ENCODE measurements at places on chromosomes 5 and 9.

- no peak for DNase-seq
These were observed 99.1 kb downstream of the PTTG1 start for GRCh38 chr5:160520609-160521391.

DNA sequence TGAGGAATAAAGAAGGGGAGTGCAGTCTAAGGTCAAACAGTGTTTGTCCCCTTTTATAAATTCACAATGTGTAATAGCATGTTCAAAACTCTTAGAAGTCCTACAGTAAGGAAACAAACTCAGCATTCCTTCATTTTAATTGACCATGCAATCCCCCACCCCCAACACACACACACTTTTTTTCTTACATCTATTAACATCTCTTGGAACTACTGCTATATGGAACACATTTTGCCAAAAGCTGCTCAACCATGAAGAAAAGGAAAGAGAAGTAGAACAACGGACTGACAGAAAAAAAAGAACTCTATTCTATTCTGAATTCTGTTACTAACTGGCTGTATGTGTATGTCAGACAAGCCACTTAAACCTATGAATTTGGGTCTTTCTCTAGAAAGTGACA lies 2.8 kb upstream of the CTNNAL1 start:
- no peak for DNase-seq

- no peak for DNase-seq
These were observed 14.8 kb downstream of the COL27A1 start for GRCh38 chr9:114169952-114170770.

GRCh38 chr9:92324431-92324830 lies 719 bp downstream of the NOL8 start:
- no peak for DNase-seq

DNA sequence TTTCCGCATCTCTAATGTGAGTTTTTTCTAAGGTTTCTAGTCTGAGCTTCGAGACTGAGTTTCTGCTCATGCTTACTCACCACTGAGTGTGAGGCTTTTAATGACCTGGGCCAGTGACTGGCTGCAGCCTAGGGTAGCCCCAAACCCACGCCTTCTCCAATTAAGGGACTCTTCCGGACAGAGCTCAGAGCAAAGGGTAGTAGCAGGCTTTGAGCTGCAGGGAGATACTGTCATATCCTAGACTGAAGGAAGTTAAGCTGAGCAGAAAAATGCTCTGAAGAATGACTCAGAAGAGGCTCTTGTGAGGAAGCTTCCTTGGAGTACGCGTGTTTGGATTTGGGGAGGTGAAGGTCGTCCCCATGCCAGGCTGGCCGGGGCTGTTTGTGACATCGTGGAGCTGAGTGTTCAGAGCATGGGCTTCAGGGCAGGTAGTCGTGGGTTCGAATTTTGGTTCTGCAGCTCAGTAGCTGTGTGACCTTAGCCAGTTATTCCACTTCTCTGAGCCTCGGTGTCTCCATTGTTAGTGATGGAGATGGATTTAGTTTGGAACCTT lies 3.5 kb downstream of the USP20 start:
- no peak for DNase-seq

DNA sequence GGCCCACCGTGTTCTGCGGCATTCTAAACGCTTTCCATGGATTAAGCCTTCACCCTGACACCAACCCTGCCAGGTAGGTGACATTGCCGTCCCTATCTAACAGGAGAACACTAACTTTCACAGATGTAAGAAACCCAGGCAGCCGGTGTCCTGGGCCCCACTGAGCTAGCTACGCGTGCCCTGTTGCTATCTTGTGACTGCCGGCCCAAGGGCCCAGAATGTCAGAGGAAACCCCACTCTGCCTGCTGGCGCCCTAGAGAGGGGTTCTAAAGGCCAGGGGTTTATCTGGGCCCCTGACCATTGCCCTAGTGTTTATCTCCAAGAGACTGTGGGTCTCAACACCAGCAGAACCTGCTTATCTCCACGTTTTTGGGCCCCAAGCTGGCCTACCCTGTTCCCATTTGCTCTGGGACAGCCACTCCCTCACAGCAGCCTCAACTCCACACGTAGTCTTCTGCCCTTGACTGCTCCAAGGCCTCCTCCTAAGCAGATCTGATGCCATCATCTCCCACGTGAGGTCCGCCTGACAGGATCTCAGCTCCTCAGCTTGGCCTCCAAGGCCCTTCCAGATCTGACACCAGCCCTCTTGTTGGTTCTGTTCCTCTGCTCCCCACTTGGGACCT lies 18.1 kb upstream of the ZBTB34 start:
- DNase-seq: no peak

- DNase-seq: no peak
These were observed 69.8 kb downstream of the EQTN start for GRCh38 chr9:27227192-27227591.

GRCh38 chr5:147417135-147417813 lies 92.6 kb downstream of the DPYSL3 start:
- no peak for DNase-seq

DNA sequence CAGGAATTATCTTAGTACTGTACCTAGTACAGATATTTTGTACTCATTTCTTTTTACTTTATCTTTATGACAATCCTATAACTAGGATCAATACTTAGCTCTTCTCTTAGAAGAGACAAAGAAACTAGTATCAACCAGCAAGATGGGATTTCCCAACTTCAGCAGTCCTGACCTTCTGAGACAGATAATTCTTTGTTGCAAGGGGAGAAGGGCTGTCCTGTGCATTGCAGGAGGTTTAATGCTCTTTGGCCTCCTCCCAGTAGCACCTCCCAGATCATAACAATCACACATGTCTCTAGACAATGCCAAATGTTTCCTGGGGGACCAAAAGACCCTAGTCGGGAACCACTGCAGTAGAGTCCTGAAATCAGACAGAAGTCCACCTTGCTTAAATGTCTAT lies 424.3 kb upstream of the DMAC1 start:
- DNase-seq: no peak

DNA sequence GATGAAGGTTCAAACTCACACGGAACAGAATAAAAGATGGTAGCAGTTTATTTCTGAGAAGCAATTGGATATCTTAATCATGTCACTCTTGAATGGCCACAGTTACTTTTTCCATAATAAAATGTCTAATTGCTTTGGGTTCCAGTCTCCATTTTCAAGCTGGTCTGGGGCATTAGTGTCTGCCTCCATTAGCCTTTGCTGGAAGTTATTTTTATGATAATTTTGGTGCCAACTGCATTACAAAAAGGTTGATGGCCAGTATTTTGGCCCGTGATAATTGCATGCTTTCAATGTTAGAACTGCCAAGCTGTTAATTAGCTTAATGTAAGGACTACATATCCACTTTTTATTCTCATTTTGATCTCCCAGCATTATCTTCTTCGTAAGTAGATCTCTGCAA lies 165.9 kb downstream of the SMC2 start:
- no peak for DNase-seq

GRCh38 chr5:3778945-3779344 lies 183.3 kb downstream of the IRX1 start:
- no peak for DNase-seq

DNA sequence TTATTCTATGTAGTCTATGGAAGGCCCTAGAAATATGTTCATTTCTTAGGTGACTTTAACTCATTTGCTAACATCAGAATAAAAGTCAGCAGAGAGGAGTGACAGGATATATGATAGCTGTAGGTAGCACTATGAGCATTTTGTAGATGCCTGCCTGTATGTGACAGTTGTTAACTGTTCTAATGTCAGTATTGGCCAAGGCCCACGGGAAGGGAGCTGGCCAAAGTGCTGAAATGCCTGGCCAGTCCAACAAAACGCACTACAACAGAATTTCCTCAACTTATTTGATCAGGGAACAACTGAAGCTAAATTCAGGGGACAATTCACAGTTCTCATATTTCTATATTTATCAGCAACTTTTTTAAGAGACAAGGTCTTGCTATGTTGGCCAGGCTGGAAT lies 20.8 kb downstream of the SV2C start:
- no peak for DNase-seq

- no peak for DNase-seq
These were observed 14.7 kb upstream of the MLLT3 start for GRCh38 chr9:20636888-20637440.

DNA sequence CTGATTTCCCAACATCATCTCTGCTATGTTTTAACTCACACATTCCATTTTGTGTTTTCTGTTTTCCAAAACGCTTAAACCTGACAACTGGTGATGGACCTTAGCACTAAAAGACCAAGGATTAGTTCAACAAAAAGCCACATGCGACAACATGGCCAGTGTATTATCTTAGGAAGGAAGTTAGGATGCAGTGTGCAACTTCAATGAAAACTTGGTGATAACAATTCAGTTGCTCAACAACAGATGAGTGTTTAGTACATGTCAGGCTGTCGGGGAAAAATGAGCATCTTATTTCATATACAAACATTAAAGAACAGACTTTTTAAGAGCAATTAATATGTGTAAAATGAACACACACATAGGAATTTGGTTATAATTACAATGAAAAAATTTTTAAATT lies 780.0 kb downstream of the SEMA5A start:
- DNase-seq: no peak

DNA sequence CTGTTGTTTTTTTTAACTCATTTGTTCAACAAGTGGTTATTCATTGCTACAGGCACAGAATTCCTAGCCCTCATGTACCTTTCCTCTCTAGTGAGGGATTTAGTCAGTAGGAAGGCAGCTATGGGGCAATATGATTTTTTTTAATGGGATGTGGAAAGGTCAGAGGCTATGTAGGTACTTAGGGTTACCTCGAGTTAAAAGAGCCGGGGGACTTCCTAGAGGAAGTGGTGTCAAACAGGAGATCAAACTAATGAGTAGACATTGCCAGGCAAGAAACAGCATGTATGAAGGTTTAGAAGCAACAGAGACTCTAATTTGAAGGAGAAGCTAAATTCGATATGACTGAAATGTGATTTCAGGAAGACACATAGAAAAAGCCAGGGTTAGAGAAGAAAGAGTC lies 50.7 kb downstream of the ITGA2 start:
- no peak for DNase-seq

DNA sequence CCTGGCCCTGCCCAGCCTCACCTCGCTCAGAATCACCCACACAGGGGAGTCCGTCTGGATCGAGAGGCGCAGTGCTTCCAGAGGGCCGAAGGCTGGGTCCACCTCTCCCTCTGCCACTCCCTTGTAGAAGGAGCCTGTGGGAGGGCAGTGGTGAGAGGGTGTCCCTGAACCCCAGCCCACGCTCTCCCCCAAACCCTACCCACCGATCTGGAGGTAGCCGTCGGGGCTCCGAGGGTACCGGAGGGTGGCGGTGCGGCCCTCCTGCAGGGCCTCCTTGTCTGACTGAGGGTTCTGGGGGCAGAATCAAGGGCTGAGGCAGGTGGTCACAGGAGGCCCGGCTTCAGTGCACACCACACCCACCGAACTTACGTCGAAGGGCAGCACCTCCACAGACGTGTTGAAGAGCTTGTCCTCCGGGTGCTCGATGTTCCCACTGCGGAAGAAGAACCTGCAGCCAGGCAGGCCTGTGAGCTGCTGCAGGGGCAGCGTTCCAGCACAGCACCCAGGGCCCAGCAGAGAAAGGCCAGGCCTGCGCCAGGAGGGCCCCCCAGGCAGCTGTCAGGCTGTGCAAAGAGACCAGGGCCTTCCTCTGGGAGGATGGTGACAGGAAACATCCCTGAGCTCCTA lies 4.5 kb downstream of the LTC4S start:
- no peak for DNase-seq
